Fibroblast of skin of abdomen (primary cell): ENCODE measurements at places on chromosomes 3 and 15.

- peak; percentile 73 for DNase-seq
These were observed 337.3 kb upstream of the CBLB start for GRCh38 chr3:106206146-106206545.

- no peak for DNase-seq
These were observed 58.0 kb downstream of the ABTB1 start for GRCh38 chr3:127730666-127731295.

DNA sequence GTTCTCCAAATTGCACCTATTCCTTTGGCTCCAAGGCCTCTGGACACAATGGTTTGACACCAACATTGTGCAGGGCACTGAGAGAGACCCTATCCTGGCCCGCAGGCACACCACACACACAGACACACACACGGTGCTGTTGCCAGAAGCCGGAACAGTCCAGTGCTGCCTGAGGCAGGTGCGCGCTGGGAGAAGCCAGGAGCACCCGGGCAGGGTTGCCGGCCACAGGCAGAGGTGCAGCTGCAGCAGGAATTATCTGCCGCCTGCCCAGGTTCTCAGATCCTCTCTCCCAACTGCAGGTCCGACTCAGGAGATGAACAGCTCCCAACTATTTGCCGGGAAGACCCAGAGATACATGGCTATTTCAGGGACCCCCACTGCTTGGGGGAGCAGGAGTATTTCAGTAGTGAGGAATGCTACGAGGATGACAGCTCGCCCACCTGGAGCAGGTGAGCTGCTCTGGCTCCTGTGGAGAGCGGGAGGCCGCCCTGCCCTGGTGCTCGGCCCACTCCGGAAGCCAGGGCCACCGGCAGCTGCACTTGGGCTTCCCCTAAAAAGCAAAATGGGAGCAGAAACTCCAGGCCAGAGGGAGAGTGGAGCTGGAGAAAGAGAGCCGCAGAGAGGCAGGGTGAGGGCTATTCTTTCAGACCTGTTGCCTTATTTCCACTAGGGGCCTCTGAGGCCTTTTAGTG is 42.9 kb downstream of the CHDH start:
- no peak for DNase-seq

DNA sequence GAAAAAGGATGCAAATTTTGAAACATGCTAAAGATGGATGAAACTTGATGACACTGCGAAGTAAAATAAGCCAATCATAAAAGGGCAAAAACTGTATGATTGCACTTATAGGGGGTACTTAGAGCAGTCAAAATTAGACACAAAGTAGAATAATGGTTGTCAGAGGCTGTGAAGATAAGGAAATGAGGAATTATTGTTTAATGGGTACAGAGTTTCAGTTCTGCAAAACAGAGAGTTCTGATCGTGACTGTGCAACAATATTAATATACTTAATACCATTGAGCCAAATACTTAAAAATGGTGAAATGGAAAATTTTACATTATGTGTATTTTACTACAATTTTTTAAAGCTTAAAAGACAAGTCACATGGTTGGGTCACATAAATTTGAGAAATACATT is 35.1 kb downstream of the UBE3A start:
- no peak for DNase-seq

DNA sequence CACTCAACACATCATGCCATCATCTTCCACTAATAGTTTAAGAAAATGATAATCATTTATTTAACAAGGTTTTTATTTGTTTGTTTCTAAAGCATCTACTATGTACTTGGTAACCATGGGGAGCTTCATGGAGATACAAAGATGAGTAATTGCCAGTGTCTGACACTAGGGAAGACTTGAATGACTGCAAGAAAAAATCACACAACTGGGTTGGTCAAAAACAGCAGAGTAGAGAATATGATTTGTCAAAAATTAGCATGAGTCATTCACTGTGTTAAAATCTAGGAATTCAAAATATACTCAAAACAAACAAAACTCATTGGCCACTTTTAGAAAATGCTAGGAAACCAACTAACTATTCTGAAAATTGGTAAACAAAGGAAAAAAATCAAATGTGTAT is 6.3 kb downstream of the BNC1 start:
- peak; percentile 45 for DNase-seq

DNA sequence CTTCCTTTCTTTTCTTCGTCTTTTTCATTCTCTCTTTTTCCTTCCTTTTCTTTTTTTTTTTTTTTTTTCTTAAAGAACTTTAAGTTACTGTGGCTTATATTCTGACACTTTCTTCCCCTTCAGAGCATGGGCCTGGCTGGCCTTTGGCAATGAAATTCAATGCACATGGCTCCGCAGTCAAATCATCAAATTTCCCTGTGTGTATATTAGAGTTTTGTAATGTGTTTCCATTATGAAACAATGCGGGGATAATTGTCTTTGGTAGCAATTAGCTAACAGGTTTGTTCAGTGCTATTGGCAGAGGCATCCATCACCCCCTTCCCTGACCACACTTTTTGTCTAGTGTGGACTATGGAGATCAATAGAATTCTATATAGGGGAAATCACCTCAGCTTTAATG is 80.5 kb downstream of the CDIN1 start:
- no peak for DNase-seq

- DNase-seq: no peak
These were observed 29.9 kb upstream of the TTC14 start for GRCh38 chr3:180571831-180572598.

DNA sequence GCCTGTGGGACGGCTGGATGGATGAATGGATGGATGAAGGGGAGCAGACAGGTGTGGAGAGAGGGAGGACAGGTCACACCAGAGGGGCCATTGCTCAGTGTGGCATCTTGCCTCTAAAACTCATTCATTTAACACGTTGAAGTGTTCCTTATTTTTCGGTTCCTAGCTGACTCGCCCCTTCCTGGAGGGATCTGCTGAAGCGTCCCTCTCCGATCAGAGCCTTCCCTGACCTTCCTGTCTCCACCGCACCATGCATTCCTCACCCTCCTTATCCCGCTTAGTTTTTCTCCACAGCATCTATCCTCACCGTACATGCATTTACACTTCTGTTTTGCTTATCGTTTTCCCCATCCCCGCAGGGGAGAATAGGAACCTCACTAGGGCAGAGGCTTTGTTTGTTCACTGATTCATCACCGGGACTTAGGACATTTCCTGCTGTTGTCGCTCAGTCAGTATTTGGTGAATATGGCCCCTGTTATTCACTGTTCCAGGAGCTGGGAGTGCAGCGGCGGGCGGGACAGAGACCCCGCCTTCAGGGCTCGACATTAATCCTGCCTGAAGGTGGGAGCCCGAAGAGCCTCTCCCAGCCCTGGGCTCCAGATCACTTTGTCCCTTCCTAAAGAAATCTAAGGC is 32.0 kb downstream of the FOXL2 start:
- no peak for DNase-seq

- peak; percentile 91 for DNase-seq
These were observed 868.8 kb downstream of the NTRK3 start for GRCh38 chr15:87387766-87388165.

DNA sequence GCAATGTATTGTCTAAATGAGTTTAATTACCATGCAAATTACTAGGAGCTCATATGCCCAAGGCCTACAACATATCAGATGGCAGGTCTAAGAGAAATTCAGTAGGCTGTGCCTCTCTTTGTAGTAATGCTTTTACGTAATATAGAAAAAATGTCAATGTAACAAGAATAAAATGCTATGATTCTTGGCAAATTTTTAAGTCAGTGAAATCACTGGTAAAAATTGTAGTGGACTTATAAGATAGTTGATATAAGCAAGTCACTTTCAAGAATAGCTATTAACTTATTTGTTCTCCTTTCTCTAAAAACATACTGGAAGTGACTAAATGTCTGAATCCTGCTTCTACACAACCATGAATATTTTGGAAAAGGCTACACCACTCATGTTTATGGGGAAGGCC is 707.8 kb downstream of the TUSC7 start:
- DNase-seq: no peak

DNA sequence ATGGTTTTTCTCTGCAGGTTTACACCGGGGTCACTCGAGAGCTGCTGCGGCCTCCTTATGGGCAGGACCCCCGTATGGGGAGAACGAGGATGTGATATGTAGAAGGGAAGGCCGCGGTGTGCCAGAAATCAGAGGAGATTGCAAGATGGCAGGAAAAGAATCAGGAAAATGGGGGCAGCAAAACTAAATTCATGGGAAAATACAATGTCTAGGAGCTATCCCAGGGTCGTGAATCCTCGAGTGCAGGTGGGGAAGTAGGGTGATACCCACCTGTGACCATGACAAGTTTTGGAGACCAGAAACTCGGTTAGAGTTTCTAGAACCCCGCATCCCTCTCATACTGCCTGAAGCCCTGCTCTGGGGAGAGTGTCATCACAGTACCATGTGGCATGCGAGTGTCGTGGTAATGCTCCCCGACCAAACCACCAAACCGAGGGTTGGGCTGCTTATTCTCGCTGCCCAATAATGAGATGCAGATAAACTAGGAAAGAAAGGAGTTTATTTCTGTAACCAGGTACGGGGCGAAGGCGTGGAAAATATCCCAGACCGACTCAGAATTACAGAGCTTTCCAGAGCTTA is 781 bp downstream of the TRNT1 start:
- peak; percentile 8 for DNase-seq

DNA sequence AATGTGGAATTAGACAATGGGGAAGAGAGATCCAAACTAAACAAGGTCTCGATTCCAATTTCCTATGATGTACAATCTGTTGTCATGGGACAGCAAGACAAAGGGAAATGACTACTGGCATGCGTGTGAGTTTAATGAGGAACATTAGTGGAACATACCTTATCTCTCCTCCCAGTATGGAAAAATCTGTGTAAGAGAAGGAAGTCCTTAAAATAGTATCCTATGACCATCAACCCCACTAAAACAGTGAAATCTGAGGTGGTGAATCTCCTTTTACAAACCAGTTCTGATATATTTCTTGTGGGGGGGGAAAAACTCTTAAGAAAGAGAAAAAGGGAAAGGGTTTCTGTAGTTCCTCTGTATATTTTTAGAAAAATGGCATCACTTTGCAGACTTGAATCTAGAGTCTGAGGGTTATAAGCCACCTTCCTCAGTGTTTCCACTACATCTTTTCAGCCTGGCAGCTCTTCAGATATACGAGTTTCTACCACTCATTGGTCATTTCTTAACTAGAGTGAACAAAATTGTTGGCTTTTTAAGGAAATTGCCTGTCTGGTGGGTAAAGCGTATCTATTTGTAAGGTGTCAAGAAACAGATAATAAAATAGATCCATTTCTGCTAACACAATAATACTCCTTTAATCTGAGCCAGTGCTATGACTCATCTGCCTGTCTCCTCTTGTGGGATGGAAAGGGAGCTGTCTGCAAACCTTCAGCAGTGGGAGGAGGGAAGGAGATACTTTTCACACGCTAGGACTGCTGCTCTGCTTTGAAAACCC is 3.0 kb upstream of the TNFAIP8L3 start:
- DNase-seq: peak; percentile 72

- no peak for DNase-seq
These were observed 1064.9 kb downstream of the FHIT start for GRCh38 chr3:60186359-60186758.

DNA sequence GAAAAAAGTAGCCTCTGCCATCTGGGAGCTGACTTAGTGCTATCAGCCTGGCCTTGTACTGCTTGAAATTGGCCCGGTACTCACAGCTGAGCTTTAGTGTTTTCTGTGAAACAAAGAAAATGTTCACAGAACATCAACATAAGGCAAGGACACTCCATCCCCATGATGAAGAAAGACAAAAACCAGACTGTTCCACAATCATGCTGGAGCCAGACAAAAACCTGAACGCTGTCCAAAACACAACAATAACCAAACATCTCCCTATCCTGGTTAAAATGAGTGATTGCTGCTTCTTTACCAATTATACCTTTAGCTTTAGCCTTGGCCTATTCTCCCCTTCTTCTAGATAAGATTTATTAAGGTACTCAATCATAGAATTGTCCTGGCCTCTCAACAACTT is 153.9 kb downstream of the CPNE4 start:
- DNase-seq: no peak

DNA sequence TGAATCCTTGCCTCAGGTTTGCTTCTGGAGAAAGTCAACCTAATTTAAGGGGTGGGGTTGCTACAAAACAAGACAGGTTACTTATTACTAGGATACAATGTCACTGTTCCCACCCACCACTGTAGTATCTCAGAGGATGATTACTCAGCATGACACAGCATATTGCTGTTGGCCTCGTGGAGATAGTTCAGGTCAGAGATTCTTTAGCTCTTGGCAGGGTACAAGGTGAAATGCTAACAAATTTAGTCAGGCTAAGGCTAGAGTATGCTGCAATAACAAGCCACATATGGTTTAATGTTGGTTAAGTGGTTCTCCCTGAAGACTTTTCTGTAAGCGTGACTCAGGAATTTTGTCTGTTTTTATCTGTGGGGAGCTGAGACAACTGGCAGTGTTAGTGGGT is 161.8 kb downstream of the EDEM1 start:
- no peak for DNase-seq

- DNase-seq: peak; percentile 41
These were observed 61.3 kb downstream of the CTDSPL start for GRCh38 chr3:37922721-37923568.

DNA sequence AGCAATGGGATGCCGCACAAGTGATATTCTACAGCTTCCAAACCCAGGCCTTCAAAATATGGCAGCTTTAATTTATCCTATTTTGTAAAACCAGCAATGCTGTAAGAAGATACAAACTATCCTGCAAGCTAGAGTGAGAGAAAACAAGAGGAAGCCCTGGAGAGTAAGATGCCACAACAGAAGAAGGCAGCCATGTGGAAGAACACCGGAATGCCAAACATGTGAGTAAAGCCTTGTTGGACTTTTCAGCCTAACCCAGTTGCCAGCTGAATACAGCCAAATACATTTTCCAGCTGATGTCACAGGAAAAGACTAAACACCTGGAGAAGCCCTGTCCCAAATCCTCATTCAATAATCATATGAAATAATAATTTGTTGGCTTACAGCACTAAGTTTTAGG is 1115.1 kb upstream of the CADM2 start:
- DNase-seq: no peak

DNA sequence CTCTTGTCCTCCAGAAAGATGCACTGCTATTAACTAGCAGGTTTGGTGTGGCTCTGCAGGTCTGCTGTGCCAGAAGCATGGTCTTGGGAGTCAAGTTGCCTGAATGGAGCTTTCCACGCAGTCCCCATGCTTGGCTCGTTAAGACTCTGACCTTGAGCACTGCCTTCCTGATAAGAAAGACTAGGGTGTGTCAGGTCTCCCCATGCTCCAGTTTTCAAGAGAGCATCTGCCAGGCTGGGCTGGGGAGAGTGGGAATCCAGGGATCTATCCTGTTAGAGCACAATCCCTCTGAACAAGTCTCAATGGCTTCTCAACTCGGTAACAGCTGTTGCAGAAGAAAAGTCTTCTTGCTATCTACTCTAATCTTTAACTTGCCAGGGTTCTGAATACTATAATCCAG is 98.2 kb downstream of the TJP1 start:
- DNase-seq: no peak

- DNase-seq: no peak
These were observed 75.5 kb upstream of the XCR1 start for GRCh38 chr3:46102780-46103130.

- DNase-seq: no peak
These were observed 814.0 kb upstream of the LMCD1 start for GRCh38 chr3:7687428-7688147.
